Activated T-cell treated with anti-CD3 and anti-CD28 coated beads, Interleukin-2, amount 50 U/mL, for 4 hours (primary cell): ENCODE measurements at places on chromosomes 6 and 20.

- no peak for DNase-seq
These were observed 22.4 kb upstream of the RBM24 start for GRCh38 chr6:17258749-17259148.

- DNase-seq: peak; percentile 28
These were observed 48.6 kb downstream of the SLC2A10 start for GRCh38 chr20:46757754-46758678.

DNA sequence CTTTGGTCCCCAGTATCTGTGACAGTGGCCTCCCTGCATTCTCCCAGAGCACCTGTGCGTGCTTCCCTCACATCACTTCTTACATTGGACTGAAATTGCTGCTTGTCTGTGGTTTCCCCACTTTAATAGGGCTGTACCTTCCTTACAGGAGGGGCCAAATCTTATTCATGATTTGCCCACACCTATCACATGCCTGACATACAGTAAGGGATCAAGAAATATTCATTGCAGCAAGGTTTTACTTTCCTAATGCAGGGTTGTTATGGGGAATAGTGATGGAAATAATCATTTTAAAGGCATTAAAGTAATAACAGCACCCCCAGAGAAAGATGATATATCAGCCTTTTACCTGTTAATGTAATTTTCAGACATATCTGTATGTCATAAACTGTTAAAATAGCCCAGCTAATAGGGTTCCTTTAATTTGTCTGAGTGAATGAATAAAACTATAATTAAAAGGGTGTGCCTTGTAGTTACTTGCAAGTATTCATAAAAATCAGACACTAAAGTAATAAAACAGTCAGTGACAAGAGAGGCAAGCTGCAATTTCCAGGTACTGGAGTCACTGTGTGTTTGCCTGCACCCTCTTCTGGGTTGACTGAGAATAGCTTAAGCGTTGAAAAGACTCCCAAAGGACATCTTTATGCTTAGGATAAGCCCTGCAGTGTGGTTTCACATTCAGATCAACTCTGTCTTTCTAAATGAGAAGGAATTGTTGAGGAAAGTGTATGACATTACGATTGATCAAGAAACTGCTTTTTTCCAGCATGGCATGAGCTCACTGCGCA is 182.7 kb downstream of the PHACTR1 start:
- DNase-seq: no peak

GRCh38 chr6:107956181-107956580 is 1.8 kb downstream of the SEC63 start:
- DNase-seq: no peak

DNA sequence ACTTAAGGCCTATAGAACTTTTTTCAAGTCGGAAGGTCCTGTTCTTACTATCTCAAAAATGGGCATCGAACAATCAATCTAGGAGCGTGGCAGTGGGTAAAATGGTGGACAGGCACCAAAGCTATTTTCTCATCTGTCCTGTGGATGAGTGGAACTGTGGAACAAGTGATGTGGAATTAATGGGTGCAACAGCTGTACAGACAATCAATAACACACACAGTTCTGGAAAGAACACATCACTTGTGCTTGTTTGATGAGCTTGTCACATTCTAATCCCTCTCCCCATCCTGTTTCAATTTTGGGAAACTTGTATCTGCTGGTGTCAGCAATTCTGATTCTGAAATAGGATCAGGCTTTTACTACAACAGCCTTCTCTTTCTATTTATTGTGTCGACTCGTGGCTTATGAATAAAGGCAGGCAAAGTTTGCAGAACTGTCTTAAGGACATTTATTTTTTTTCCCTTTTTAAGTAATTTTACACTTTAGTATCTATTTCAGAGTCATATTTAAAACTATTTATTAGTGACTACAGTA is 11.5 kb downstream of the RBM24 start:
- no peak for DNase-seq

DNA sequence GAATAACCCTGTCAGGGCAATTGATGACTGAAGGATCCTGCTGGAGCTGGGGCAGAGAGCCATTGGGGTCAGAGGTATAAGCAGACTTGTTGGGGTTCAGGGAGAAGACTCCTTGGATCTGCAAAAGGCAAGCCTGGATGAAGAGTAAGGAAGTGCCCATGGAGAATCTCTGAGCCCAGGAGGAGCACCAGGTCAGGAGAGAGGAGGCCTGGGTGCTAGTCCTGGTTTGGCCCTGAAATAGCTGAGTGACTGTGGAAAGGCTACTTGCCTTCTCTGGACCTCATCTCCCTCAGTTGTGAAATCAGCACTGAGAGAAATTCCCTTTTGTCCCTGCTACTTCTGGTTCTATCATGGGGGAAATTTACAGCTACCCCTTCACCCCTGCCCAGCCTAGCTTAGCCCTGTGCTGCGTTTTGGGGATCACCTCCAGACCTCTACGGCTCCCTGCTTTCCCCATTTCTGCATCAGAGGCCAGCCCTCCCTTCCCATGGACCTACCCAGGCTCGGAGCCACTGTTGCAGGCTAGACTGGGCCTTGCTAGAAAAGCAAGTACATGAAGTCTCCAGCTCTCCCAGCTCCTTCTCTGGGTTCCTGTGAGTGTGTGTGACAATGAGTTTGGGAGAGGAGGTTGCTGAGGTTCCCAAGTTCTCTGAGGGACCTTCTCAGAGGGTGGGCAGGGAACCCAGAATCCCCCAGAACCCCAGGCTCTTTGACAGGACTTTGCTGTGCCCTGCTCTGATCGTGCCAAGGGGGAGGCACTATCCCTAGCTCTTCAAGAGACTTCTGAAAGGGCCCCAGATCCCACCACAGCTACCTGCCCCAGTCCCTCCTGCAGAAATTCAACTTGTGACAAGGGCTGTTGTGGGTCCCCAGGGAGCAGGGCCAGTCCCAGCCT is 2.3 kb upstream of the NCR2 start:
- no peak for DNase-seq

DNA sequence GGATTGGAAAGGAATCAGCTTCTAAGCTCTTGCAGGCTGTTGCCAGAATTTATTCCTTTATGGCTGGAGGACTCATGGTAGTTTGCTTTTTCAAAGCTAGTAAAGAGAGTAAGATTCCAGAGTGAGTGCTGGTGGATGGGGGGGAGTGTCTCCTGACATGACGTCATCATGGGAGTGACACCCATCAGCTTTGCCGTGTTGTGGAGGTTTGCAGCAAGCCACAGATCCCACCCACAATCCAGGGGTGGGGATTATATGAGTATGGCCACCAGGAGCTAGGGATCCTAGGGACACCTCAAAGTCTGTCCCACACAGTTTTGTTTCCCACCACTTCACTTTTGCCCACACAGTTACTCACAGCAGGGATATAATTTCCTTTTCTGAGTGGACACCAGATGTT is 28.7 kb upstream of the PMEPA1 start:
- no peak for DNase-seq

DNA sequence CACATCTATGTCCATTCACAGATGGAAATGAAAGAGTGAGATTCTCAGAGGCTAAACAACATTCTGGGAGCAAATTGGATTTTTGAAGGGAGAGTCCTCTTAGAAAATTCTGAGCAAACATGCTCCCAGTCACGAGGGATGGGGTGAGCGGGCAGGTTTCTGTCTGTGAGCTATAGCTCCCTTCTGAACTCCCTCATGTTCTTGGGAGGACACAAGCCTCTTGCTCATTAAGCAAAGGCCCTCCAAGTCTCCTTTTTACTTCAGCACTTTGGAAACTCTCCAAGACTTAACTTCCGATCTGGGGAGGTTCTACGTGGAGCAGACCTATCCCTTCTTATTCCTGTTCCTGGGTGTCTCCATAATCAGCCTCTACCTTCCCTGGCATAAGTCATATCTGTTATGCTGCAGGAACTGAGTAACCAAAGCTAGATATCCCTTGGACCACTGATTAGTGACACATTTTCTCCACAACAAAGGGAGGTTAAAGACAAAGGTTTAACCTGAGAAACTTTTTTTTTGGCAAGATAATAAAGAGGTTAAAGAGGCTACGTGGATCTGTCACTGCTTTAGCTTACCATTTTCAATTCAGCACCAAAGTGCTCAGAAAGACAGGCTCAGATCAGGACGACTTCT is 33.0 kb upstream of the SMIM29 start:
- no peak for DNase-seq

GRCh38 chr6:80268865-80269730 is 162.6 kb downstream of the BCKDHB start:
- no peak for DNase-seq

GRCh38 chr6:127090051-127090450 is 28.4 kb upstream of the RSPO3 start:
- DNase-seq: no peak

- DNase-seq: no peak
These were observed 28.2 kb upstream of the PLAGL1 start for GRCh38 chr6:144036064-144036834.

DNA sequence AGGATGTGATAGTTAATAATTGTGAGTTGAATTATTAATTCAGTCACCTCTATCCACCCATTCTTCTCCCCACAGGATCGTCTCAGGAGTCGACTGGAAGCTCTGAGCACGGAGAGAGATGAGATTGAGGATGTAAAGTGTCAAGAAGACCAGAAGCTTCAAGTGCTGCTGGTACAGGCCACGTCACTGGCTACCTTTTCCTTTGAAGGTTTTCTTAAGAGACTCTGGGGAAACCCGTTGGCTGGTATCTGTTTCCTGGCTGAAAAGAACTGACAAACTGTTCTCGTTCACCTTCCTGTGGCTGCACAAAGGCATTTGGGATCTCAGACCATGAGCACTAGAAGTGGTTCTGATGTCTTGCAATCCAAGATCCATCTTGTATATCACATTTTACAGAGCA is 3.8 kb downstream of the TRIM15 start:
- no peak for DNase-seq

DNA sequence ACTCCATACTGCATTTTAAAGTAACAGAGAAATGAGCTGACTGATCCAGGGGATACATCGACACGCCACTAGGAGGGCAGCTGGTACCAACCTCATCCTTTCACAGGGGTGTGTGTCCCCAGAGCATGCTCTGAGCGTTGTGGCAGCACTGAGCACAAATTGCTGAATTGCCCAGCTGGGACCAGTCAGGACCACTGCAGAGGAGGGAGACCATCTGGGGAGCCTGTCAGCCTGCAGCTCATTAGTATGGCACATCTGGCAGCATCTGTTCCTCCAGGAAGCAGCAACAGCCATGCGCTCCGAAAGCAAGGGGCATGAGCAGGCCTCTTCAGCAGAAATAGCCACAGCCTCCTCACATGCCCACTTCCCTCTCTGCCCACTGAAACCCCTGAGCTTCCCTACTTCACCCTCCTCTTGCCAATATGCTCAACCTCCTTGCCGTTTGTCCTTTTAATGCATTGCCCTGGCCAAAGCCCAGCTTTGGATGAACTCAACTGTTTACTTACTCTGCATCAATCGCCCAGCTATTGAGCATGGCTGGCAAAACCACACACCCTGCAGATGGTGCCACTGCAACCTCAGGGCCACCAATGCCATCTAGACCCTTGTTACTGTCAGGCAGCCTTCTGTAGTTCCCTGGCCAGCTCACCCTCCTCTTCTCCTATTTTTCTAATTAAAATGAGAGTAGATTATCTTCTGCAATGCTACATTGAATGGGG is 77.6 kb upstream of the NEDD9 start:
- no peak for DNase-seq

- DNase-seq: no peak
These were observed 118.8 kb downstream of the MAP3K7 start for GRCh38 chr6:90468080-90468479.

DNA sequence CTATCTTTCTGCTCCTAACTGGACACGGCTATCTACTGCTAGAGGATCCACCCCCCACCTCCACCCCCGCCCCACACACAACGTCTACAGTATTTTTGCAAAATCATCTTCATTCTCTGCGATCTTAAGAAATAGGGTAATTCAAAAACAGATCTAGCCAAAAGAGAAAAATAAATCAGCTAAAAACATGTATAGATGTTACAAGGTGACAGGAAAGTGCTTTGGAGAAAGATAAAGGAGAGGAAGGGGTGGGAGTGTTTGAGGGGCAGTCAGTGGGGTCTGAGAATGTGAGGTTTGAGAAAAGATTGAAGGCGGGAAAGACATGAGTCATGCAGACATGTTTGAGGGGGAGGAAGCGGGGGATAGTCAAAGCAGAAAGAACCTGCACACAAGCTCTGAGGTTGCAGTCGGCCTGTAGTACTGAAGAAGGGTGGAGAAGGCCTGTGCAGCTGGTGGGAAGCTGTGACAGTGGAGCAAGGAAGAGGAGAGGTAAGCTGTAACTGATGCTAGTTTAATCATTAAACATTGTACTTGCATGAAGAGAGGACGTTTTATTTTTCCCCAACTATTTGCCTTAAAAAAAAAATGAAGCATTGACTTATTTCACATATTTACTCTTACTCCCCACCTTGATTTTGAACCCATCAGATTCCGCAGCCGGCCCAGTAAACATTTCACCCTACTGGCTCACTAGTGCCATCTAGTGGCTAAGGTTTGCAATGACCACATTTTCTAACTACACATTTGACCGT is 332.6 kb downstream of the ADGRB3 start:
- peak; percentile 16 for DNase-seq
